ENCODE measurements at places on chromosomes 3 and 15.
A peak's percentile ranks its signal among the peaks of the same experiment; 100 is the strongest.

DNA sequence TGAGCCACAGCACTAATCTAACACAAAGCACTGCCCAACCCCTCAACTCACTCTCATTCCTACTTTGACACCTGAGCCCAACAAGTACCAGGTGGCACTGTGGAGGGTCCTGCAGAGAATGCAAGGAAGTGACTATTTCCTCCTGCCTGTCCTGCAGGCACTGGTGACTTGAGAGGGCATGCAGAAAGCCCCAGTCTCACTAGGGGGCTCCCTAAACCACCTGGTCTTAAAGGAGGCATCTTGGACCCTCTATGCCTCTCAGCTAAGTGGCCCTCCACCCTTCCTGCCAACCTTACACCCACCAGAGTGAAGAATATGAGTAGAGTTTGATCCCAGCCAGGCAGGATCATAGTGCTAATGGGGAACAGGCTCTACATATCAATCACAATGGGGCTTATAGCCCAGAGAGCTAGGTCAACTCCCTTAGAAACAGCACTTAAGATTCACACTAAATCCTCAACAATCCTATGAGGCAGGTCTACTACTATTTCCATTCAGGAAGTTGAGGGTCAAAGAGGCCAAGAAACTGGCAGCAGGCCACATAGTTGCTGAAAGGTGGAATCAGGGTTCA lies 15.2 kb downstream of the TRAIP start:
- DNase-seq = peak; percentile 52

GRCh38 chr3:77436908-77437307 lies 397.0 kb downstream of the ROBO2 start:
- no peak for DNase-seq

DNA sequence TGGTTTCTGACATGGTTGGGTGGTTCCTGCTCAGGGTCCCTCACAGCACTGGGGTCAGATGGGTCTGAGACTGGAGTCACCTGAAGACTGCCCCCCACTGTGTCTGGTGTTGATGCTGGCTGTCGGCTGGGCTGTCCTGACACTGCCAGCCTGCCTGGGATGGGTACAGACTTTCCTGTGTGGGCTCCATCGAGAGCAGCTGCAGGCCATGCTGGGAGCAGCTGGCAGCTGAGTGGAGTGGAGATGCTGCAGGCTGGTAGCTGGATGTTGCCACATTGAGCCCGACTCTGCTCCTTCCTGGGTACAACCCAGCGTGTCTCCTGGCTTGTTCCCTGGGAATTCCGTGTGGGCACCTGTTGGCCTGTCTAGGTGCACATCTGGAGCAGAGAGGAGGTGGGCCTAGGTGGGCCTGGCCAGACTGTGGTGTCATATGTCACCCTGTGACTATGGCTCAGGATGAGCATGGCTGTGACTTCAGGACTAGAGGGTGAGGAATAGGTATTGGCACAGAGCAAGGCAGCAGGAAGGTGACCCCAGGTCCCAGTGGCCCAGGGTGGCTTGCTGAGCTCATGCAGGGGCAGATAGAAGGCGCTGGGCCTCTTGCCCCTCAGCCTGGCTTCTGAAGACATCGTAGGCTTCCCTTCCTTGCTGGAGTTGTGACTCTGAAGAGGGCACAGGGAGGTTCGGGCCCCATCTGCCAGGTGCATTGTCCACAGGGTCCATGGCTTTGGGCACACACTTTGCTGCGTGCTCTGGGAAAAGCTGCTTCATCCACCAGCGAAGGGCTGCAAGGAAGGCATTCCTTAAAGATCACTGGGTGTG lies 40.0 kb upstream of the PRR23E start:
- no peak for DNase-seq

DNA sequence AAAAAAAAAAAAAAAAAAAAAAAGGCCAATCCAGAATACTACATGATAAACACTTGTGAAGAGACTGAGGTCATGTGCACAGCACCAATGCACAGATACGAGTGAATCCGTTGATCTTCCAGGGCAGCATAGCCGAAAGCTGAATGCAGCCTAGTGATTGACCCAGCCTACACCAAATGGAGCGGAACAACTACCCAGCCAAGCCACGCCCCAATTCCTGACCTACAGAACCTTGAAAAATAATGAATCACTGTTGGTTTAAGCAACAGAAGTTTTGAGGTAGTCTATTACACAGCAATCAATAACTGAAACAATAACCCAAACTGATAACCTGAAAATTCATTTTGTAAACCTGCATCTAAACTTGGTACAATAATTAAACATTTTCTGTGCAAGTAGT lies 361.0 kb downstream of the FHIT start:
- DNase-seq = no peak

DNA sequence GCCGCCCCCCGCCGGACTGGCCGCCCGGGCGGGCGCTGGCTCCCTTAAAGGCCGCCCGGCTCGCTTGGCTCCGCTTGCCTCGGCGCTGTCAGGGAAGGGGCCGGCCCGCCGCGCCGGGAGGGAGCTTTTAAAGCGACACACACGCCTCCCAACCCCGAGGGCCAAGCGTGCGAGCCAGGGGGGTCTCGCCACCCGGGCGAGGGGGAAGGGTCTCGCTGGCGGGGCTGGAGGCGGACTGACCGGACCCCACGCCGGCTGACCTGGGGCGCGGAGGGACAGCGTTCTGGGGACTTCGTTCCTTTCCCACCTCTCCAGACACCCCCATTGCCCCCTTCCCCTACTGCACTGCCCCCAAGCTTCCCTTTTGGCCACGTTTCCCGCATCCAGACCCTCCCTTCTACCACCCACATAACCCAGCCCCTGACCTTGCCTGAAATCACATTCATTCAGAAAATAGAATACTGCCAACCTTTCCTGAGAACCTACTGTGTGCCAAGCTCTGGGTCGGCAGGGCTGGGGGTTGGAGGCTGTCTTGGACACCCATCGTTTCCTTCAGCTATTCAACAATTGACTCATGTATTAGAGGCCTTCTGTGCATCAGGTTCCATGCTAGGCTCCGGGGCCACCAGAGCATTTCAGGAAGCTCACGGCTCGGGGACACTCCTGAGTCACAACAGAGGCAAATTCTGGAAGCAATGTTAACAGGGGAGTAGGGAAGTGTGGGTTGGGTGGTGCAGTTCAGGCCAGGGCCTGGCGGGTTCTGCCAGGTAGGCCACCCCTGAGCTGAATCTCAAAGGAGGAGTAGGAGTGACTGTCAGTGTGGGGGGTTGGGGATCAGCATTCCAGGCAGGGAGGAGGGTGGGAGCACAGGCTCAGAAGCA lies at the start of gene INSYN1:
Gene INSYN1 (minus strand): TSS at position 102 of the 881 bp plus-strand sequence. CDS start 2,221 bp downstream, outside the sequence.
- no peak for DNase-seq

DNA sequence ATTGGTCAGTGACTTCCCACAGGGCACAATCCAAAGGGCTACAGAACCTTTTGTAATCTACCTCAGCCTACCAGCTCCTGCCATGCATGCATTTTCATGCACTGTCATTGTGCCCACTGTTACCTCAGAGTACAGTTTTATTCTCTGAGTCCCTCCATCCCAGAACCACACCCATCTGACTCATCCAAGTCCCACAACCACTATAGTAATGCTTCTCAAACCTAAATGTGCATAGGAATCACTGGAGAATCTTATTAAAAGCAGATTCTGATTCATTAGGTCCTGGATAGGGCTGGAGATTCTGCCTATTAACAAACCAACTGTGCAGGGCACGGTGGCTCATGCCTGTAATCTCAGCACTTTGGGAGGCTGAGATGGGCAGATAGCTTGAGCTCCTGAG lies 3.7 kb upstream of the B3GALNT1 start:
- DNase-seq = no peak

GRCh38 chr3:30266524-30266923 lies 339.9 kb upstream of the TGFBR2 start:
- no peak for DNase-seq

- DNase-seq = no peak
Measured at GRCh38 chr15:89307046-89307587, 27.5 kb downstream of the POLG start.

DNA sequence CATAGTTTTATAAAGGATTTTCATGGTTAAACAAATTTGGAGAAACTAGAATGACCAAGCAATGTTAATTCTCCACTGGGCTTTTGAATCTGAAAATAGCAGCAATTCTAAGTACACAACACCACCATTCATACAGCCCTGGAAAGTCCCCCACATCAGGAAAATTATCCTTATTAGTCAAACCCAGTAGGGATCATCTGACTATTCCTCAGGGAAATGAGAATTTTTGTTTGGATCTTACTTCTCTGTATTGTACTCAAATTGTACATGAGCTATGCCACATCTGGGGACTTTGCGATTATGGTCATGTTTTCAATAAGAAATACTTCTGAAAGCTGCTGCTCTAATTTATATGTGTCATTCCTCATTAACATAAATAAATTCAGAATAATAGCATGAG lies 46.0 kb downstream of the RARB start:
- no peak for DNase-seq

DNA sequence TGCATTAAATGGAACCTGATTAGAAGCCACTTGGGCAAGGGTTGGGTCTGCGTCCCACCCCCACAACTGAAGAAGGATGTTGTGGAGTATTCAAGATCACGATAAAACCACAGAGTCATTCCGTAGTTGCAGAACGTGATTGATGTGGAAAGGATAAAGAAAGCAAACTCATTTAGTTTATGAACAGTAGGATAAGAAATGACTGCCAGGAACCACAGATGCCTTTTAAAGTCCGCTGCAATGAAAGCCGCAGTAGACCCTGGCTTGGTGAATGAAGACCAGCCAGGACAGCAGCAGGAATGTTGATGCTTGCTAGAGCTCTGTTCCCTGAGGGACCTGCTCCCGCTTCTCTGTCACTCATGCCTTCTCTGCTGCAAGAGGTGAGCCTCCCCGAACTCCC lies 111.5 kb downstream of the GABRG3 start:
- DNase-seq = no peak

DNA sequence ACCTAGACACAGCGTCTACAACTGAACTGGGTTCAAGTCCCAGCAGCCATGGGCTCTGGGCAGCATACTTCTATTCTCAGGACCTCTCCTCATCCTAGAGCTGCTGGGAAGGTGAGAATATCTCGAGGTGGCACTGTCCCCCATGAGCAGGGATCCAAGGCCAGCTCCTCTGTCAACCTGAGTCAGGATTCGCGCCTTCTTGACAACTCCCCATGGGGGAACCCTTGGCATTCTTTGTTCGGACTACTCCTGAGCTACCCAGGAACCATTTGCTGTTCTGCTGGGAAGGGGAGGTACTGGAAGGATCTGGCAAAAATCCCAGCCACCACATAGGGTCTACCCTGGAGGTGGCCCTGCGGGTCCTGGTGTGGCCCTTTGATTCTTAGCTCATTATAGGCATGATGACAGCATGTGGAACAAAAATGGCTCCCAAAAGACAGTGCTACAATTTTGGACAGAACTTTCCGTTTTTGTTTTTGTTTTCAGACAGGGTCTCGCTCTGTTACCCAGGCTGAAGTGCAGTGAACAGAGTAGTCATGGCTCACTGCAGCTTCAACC lies 22.3 kb downstream of the PLXNB1 start:
- peak; percentile 27 for DNase-seq

DNA sequence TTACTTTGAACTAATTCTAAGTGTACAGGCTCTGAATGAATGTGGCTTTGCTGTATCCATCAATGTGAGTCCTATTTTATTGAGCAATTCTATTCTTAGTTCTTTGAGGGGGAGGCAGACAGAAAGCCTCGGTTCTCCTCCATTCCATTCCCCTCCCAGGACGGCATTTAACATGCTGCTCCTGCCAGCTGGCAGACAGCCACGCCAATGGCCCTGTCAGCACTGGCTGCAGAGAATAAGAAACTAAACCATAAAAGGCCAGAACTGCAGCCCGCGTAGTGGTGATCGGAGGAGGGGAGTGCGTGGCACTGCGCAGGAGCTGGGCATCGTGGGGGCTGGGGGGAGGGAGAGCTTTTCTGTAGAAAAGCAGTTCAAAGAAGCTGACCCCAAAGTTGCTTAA lies 76.0 kb upstream of the HACD2 start:
- DNase-seq = no peak

GRCh38 chr15:57382969-57383368 lies 6.7 kb downstream of the CGNL1 start:
- no peak for DNase-seq

DNA sequence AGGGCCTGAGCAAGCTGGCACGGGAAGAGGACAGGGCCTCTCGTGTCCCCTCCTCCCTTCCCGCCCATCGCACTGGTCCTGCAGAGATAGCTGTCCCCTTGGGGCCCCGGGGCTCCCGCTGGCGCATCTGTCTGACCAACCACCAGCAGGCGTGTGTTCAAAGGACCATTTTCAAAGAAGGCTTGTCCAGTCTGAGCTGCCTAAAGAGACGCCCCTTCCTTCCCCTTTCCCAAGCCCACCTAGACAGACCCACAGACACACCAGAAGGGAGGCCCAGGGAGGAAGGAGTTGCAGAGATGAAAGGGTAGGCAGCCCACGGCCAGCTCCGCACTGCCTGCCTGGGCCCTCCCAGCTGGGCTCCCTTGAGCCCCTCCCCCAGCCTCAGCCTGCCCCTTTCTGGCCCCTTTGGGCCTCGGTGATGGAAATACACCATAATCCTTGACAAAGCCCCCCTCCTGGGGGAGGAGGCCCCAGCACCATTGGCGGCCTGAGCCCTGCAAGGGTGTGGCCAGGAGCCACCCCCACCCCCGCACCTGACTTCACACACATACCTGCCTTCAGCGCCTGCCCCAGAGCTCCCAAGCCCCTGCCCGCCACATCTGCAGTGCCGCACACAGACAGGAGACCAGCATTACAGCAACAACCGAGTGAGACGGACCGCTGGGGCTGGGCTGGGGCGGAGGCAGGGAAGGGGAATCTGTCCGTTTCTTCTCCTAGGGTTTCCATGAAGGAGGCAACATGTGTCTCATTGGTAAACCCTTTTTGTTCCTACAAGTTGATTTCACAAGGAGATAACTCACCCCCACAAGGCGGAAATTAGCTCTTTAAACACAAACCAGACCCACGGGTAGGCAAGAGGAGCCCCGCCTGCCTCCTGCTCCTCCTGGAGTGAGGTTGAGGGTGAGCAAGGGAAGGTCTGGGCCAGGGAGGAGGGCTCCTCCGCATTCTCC lies at the start of gene STRA6:
Gene STRA6 (minus strand): TSS at position 336 of the 950 bp plus-strand sequence. CDS start 520 bp downstream, outside the sequence.
- peak; percentile 42 for DNase-seq

DNA sequence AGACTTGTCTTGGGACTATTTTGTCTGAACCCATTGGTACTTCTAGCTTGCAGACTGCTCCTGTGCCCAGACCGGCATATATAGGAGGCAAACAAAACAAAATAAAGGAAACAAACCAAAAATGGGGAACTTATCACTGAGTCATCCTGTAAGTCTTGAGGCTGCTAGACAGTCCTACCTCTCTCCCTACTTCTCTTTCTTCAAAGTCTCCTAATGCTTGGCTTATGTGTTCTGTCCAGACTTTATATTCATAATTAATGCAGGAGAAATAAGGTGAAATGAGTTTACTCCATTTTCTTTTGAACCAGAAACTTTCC lies 266.2 kb downstream of the ZNF385D start:
- DNase-seq = no peak

DNA sequence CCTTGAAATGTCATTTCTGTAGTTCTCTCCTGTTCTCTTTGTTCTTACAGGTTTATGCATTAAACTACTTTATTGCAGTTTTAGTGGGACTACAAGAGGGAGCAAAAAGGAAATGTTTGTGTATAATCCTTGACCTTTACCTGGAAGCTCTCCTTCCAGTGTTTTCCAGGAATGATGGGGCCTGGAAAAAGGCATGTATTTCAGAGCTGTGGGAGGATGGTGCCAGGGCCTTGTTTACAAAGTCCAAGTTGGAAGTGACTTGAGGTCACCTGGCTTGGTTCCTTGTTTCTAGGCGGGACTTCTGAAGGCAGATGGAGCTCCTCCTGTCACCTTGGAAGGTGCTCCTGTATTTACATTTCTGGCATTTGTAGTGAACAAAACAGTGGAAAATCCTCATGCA lies 15.1 kb downstream of the ACVR2B start:
- no peak for DNase-seq

- no peak for DNase-seq
Measured at GRCh38 chr3:25133588-25133987, 294.5 kb upstream of the RARB start.

- DNase-seq = no peak
Measured at GRCh38 chr15:34239151-34239808, 14.5 kb downstream of the EMC4 start.
